ENCODE measurements at places on chromosomes 13 and 19.

DNA sequence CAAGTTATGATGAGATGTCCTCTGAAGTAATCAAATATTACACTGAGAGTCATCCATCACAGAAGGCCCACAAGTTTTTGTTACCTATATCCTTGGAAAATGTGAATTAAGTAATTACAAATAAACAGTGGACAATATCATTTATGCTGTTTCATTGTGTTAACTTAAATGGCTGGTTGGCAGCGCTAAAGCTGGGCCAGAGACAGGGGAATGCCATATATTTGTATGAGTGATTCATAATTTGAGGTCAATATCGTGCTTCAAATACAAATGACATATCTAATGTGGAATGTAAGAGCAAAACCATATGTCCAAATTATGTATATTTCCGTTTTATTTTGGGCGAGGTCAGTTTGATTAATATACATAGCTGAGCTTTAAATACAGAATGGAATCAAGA is 1556.2 kb downstream of the SLITRK5 start:
- no peak for DNase-seq

DNA sequence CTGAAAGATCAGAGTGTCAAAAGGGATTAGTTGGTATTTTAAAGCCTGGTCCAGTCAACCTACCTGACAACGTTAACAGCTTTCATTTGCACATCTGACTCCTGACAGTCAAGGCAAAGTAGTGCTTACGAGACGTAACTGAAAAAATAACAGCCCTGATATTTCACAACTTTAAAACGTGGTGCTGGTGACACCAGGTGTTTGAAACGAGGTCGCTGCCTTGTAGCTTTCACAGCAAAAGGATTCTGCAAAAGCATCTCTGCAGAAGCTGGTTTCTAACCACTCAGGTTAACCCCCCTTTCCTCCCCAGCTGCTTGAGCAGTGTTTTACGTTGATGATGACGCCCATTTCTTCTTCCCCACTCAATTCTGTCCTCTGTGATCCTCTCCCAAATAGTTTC is 23.3 kb downstream of the GGACT start:
- no peak for DNase-seq

DNA sequence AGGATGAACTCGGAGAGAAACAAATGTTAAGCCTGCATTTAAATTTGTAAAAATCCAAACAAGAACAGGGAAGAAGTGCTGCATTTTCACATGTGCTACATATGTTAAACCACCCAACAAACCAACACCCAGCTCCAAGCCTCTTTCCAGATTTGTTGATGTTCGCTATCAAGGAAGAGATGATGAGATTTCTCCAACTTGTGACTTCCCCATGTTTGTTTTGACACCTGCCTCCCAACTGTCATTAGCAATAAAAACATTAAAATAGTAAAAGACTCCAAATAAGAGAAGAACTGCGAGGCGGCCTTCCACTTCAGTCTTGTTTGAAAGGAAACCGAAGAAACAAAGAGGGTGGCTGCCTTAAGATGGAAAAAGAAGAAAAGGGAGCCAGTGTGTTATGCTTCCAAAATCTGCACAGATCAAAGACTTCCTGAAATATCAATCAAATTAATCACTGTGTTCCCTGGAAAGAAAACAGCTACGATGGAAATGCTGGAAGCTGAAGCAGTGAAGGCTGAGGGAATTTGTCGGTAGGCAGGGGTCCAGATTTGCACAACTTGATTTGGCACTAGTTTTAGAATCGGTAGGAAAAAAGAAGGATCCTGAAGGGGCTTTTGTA is 14.0 kb upstream of the GGACT start:
- DNase-seq, result no peak

- no peak for DNase-seq
Measured at GRCh38 chr19:44875666-44876451, 15.2 kb upstream of the TOMM40 start.

GRCh38 chr19:52664461-52664860 is 26.3 kb upstream of the ZNF83 start:
- DNase-seq, result peak; percentile 58

GRCh38 chr13:52160053-52160452 is 656 bp upstream of the NEK3 start:
- DNase-seq, result no peak

Data from hematopoietic multipotent progenitor cell treated with erythropoietin and hydrocortisone succinate and interleukin-3 and kit ligand, for 8 days (in vitro differentiated cells).